ENCODE measurements at places on chromosomes 12 and 14. TPM values are rescaled to one million over a fixed set of nuclear protein-coding genes. Genes with fewer than 3 reads are reported as not detected.

DNA sequence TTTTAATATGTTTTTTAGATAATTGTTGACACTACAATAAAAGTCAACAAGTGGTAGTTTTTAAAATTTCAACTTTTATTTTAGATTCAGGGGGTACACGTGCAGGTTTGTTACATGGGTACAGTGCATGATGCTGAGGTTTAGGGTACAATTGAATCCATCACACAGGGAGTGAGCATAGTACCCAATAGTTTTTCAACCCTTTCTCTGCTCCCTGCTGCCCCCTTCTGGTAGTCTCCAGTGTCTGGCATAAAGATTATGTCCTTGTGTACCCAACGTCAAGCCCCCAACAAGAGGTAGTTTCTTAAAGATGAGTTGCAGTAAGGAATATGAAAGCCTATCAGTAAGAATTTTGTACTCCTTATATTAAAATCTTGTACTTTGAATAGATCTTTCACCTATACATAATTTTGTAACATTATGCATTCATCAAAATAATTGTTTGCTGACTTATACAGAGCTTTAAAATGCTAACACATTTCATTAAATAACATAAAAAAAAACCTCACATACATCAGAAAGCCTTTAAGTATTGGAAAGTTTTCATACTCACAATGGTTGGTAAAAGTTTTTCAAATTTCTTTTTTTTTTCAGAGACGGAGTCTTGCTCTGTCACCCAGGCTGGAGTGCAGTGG, 5.4 kb upstream of the RALGAPA1 start:
- DNase-seq, result no peak

DNA sequence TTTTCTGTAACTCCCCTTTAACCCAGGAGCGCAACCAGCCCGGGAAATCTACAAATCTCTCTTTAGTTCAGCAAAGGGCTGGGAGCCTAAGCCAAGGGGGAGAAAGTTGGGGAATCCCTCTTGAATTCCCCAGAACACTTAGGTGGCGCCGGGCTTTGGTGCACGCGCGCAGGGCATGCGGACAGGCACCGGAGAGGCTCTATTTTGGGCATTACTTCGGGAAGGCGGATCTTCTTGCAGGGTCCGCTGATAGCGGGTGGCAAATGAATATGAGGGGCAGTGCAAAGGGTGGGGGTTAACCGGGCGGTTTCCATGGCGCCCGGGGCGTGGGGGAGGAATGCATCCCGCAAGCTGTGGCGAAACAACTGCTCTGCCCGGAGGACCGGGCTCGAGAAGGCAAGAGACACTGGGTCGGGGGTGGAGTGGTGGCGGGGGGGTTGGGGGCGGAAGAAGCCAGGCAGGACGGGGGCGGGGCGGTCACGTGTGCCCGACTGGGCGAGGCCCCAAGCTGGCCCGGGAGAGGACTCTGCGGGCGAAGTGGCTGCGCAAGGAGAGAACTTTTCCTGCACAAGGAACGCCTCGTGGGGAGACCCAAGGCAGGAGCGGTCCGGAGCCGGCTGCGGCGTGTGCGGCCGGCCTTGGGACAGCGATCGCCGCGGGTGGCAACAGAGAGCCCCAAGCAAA, at the start of gene FLVCR2:
Gene FLVCR2, plus strand, starts transcription at position 519 of the 684 bp plus-strand sequence. CDS start 353 bp downstream, outside the sequence.
- peak; percentile 79 for DNase-seq

DNA sequence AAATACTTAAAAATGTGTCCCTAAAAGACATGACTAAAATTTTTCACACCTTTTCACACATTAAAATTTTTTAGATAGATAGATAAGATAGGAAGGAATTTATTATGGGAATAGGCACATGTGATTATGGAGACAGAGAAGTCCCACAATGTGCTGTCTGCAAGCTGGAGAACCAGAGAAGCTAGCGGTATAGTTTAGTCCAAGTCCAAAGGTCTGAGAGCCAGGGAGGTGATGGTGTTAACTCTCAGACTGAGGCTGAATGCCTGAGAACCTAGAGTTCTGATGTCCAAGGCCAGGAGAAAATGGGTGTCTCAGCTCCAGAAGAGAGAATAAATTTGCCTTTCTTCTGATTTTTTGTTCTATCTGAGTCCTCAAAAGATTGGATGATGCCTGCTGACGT, 65.7 kb downstream of the POLR3B start:
- no peak for DNase-seq

GRCh38 chr14:20873370-20874177, 17.6 kb upstream of the RNASE3 start:
- DNase-seq, result no peak

DNA sequence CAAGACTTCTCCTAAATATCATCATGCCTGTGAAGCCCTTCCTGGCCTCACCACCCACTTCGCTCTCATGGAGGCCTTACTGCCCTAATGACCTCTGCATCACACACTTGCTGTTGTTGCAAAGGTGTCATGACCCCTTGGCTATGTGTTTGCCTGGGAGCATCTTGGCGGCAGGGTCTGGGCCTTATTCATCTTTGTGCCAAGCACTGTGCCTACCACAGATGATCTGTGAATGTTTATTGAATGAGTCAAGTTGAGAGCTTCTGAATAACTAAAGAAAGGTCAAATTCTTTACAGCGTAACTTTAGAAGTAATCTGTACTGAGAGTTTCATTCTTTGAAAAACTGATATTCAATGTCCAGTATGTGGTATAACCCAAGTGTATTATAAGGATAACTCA, 113.3 kb downstream of the TTC8 start:
- DNase-seq, result no peak

DNA sequence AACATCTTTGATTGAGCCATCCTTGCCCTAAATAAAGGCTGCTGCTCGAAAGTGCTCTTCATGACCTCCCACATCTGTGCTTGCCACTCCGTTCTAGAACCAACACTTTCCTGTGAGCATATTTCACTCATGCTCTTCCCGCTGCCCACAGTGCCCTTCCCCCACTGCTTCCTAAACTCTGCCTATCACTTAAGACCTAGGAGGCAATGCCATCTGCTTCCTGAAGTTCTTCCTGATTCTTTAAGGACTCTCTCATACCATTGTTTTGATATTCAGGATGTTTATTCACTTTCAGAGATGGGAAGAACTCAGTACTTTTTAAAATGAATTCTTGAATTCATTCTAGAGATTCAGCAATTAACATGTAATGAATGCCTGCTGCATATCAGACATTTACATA, 49.9 kb downstream of the ZFYVE21 start:
- DNase-seq, result no peak

CLEC2A gene
- polyA plus RNA-seq, result not detected

DNA sequence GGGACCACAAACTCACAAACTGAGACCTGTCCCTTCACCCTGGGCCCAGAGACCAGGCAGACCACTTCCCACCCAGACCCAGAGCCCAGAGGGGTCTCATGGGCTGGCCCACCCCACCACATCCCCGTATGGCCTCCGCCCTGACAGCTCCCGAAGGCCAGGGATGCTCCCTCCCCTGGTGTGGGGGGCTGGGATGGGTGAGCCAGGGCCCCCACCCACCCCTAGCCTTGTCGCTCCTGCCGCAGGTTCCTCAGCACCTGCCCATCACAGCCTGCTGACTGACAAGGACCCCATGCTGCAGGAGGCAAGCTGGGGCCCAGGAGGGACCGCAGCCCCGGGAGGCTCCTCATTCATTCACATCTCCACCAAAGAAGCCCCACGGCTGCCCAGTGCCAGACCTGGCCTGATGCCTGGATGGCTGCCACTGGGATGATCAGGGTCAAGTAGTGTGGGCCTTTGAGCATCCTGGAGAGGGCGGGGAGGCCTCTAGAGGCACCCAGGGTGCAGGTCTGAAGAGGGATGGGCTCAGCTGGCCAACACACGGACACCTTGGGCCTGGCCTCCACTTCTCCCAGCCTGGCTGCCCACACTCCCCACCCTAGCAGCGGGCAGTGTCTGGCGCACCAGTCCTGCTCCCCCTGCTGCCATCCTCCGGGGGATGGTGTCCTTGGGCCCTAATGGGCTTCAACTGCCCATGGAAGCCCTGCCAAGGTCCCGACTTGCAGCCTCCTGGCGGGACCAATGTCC, 24.7 kb upstream of the GPR132 start:
- DNase-seq, result no peak

CPNE6 gene
- not detected for polyA plus RNA-seq

DLGAP5 gene
- 65.2 TPM for polyA plus RNA-seq

- DNase-seq, result no peak
These were observed 3.1 kb upstream of the LMNTD1 start for GRCh38 chr12:25556153-25556552.

CABP1 gene
- 2.2 TPM for polyA plus RNA-seq

- no peak for DNase-seq
These were observed 99.5 kb downstream of the FBXL14 start for GRCh38 chr12:1494856-1495255.

CLEC4E gene
- 0.17 TPM for polyA plus RNA-seq

TPPP2 gene
- polyA plus RNA-seq, result 0.23 TPM

ARHGAP9 gene
- 5.4 TPM for polyA plus RNA-seq

GRCh38 chr12:3976351-3976938, 103.2 kb upstream of the PARP11 start:
- no peak for DNase-seq

GRCh38 chr12:96107236-96107635, 71.8 kb upstream of the LTA4H start:
- no peak for DNase-seq

GRCh38 chr12:84719997-84720396, 192.6 kb downstream of the SLC6A15 start:
- no peak for DNase-seq

GRCh38 chr14:50874757-50875156, 2.9 kb downstream of the ABHD12B start:
- no peak for DNase-seq

DNA sequence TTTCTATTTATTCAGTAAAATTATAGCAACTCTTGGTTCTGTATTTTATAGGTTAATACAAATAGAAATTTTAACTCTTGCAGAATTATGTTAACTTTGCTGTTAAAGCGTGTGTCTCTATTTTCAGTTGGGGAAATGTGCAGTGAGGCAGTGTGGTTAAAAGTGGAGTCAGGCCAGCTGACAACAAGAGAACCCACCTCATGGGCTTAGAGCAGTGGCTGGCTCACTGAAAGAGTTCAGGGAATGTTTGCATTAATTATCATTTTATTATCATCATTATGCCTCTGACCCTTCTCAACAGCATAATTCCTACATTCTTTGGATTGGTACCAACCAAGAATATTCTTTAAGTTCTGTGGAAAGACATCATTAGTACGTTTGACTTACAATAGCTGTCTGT, 163.8 kb downstream of the DERA start:
- no peak for DNase-seq

GRCh38 chr12:58528271-58528670, 392.0 kb downstream of the LRIG3 start:
- DNase-seq, result no peak

- peak; percentile 14 for DNase-seq
These were observed 73.3 kb upstream of the PLEKHG7 start for GRCh38 chr12:92629349-92630065.

ANKS1B gene
- polyA plus RNA-seq, result 9.3 TPM

WASHC3 gene
- 50.3 TPM for polyA plus RNA-seq

Data from right lung (tissue), 10 donors.